ENCODE measurements at places on chromosomes 4 and X.

DNA sequence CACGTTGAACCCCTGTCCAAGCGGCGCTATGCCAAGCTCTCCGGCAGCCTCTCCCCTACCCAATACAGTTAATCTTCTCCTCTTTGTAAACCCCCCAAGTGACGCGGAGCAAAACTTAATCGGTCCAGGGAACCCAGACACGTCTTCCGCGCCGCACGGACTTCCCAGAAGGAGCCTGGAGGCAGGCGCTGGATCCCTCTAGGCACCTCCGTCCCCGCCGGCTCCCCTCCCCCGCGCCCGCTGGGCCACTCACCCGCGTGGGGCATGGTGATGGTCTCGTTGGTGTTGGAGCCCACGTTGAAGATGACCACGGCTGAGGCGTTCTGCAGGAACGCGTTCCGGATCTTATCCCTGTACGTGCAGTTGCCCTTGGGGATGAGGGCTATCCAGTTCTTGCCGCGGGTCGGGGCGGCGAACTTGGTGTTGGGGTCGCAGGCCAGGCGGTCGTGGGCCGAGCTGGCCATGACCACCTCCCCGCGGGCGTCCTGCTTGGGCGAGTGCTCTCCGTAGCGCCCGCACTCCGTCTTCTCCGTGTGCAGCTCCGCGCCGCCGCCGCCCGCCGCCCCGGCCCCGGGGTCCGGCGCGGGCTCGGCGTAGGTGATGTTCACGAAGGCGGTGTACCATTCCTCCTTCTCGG, 1.1 kb downstream of the RNF150 start:
- DNase-seq, result no peak

DNA sequence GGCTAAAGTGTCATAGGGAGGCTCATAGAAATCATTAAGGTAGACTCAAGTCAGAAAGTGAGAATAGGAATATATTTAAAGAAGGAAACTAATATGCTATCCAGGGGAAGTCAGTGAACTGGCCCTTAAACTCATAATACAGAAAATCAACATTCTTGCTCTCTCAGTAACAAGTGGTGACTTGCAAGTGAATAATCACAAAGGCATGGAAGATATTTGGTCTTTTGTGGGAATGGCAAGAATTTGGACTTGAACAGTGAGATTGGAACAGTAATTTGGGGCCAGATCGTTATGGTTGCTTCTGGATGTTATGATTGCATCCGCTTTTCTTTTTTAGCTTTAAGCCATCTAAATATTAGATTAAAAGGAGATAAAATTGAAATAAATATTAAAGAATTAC, 103.8 kb downstream of the TBC1D19 start:
- no peak for DNase-seq

DNA sequence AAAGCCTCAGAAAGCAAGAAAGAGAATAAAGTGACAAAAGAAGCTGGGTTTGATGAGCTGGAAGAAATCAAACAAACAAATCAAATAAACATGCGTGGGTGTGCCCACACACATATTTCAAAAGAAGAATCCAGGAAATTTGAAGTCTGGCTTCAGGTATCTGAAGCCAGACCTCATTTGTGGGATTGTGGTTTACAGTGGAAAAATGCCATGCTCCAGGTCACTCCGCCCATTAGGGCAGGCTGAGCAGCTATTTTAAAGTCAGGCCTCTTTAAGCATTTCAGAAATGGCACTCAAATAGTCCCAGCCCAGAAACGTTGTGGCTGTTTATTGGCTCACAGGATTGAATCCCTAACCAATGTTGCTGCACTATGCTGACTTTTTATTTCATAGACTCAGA, 226.1 kb upstream of the F9 start:
- DNase-seq, result no peak

DNA sequence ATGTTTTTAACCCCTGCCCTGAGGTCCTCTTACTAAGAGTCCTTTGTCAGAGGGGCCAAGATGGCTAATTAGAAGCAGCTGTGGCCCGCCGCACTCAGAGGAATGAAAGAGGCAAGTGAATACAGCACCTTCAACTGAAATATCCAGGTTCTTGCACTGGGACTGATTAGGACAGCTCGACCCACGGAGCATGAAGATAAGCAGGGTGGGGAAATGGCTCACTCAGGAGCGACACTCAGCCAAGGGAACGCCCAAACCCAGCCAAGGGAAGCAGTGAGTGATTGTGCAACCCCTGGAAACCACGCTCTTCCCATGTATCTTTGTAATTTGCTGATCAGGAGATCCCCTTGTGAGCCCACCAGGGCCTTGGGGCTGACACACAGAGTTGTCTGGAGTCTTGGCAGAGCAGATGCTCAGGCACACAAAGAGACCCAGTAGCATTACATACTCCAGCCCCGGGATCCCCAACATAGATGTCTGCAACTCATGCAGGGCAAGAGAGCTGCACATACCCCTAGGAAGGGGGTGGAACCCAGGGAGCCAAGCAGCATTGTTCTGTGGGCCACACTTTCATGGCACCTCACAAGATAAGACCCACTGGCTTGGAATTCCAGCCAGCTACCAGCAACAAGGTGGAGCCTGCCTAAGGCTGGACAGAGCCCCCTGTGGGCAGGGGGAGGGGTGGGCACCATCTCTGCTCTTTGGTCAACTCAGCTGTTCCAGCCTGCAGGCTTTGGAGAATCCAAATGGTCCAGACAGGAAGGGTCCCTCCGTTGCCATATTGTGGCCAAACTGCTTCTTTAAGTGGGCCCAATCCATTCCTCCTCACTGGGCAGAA, 23.3 kb downstream of the F8A3 start:
- DNase-seq, result no peak

DNA sequence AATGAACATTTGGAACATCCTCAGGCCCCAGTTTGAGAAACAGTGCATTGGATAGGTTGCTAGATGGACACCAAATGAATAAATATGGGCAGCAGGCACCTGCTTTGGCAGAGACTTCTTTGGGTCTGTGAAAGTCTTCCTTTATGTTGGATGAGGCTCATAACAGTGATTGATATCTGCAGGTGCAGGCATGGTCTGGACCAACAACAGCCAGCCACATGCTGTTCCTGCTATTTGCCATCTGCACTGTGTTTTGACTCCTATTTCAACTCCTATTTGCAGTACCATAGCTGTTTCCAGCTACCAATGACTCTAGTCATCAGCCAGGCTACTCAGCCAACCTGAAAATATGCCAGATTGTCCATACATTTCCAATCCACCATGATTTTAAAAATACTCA, 60.9 kb downstream of the ANAPC4 start:
- DNase-seq, result no peak

DNA sequence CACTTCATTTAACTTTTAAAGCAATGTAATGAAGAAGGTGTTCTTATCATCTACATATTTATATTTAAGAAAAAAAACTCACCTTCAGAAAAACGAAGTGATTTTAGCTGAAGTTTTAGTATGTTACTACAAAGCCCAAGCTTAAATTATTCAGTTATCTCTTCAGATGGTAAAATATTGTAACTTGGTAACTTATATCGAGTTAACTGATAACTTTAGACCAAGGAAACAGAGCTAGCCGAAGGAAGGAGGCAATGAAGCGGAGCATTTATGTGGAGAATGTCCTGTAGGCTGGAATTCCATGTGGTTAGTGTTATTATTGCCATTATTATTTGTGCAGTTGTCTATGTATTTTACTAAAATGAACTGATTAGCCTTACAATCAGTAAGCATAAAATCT, 1102.1 kb upstream of the LCORL start:
- DNase-seq, result no peak

DNA sequence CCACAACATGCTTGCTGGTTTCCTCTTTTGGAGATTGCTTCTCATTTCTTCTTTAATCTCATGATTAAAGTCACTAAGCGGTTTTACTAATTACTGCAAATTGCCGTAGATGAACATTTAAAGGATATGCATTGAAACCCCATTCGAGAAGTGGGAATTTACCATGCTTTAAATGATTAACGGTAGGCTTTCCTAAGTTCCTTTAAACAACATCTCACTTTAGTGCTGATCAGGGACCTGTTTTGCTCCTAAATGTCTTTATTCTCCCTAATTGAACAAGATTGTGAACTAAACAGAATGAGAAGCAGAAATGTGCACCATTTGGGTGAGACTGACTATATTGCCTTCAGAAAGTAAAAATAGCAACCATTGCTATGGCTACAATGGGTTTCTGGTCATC, 430.3 kb downstream of the GALNTL6 start:
- no peak for DNase-seq

DNA sequence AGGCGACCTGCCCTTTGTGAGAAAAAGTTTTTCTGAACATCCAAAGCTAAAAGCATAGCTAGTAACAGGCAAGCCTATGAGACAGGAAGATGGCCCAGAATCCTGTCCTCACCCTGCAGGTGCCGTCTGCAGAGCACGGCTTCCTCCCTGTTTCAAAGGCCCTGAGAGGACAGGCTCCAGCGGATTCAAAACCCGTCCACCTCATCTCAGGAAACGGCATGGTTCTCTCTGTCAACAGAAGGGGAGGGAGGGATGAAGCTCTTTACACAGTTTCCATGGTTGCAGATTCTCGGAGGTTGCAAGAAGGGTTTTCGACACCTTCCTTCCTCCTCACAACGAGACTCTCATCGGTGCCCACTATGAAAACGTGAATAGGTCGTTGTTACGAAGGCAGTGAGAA, 8.3 kb downstream of the PPP2R3B start:
- peak; percentile 42 for DNase-seq

- no peak for DNase-seq
These were observed 162.1 kb downstream of the CBR4 start for GRCh38 chr4:168847771-168848502.

- DNase-seq, result no peak
These were observed 37.3 kb upstream of the RASL11B start for GRCh38 chr4:52824603-52825459.

- no peak for DNase-seq
These were observed 111.6 kb downstream of the APOOL start for GRCh38 chrX:85115252-85115651.

- DNase-seq, result peak; percentile 15
These were observed 18.1 kb upstream of the ZXDB start for GRCh38 chrX:57573754-57574153.

DNA sequence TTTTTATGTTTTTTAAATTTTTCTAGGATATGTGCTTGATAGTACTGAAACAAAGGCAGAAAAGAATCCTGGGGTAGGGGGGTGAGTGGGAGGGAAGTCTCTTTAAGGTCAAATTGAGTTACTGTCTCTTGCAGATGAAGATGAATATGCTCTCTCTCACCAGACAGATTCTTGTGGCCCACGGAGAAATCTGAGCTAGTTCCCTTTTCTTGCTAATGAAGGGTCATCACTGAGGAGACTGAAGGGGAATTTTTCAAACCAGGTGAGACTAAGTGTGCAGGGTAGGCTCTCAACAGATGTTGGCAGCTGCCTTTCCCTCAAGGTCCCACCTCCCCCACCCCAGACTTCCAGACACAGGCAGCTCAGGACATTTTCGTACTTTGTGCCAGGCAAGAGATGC, 21.5 kb downstream of the FAM9C start:
- DNase-seq, result no peak

- no peak for DNase-seq
These were observed 37.4 kb downstream of the ACSL4 start for GRCh38 chrX:109695637-109696036.

DNA sequence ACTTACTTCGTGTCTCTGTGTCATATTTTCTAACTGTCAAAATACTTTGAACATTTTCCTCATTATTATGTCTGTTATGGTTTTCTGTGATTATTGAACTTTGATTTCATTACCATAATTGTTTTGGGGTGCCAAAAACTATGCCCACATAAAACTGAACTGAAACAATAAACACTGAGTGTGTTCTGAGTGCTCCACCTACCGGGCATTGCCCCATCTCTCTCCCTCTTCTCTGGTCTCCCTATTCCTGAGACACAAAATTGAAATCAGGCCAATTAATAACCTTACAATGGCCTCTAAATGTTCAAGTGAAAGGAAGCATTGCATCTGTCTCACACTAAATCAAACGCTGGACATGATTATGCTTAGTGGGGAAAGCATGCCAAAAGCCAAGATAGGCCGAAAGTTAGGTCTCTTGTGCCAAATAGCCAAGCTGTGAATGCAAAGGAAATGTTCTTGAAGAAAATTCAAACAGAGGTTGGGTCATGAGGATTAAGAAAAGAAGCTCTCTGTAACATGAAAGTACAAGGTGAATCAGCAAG, 972.3 kb downstream of the PCDH7 start:
- no peak for DNase-seq

GRCh38 chr4:53315300-53315699, 50.6 kb downstream of the SCFD2 start:
- no peak for DNase-seq

- no peak for DNase-seq
These were observed 19.6 kb downstream of the WDR1 start for GRCh38 chr4:10096978-10097335.

DNA sequence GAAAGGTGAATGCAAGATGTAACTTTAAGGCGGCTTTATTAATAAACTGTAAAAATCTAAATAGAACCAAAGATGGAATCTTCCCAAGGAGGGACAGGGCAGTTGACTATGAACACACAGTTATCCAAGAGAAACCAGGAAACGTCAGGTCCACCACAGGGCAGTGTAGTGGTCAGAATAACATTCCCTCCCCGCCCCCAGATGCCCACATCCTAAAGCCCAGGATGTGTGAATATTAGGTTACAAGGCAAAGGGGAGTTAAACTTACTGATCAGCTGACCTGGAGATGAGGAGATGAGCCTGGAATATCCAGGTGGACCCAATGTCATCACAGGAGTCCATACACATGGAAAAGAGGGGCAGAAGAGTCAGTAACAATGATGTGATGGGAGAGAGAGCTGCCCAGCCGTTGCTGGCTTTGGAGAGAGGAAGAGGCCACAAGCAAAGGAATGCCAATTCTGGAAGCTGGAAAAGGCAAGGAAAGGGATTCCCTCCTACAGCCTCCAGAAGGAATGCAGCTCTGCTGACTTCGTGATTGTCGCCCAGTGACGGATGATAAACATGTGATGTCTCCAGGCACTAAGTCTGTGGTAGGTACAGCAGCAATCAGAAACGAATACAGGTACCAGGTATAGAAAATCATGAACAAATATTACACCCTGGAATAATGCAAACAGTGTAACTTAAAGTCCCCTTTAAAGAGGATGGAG, 5.2 kb downstream of the SH3KBP1 start:
- no peak for DNase-seq

GRCh38 chrX:119273420-119274192, 37.5 kb downstream of the PGRMC1 start:
- no peak for DNase-seq

- DNase-seq, result no peak
These were observed 45.1 kb downstream of the RPS3A start for GRCh38 chr4:151144329-151145072.

DNA sequence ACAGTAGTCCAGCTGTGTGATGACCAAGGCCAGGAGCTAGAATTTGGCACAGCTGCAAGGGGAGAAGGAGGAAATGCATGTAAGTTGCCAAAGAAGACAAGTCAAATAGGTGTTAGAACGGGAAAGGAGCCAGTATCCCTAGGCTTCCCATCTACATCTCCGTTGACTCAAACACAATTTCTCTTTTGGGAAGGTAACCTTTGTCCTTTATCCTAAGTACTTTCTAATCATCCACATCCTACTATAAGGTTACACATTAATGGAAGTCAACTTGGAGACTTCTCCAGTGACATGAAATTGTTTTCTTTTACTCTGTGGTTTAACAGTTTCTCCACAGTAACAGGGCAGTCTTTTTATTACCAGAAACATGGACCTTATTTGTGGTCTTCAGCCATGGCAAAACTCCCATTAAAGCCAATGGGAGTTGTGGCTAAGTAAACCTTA, 620.0 kb downstream of the ANKRD50 start:
- no peak for DNase-seq
